LHCN-M2 (cell line): ENCODE measurements at places on chromosomes 7 and 10.

- peak; percentile 26 for DNase-seq
Measured at GRCh38 chr7:79377097-79377496, 76.4 kb downstream of the MAGI2 start.

- no peak for DNase-seq
Measured at GRCh38 chr10:125159486-125159931, 854 bp downstream of the CTBP2 start.

DNA sequence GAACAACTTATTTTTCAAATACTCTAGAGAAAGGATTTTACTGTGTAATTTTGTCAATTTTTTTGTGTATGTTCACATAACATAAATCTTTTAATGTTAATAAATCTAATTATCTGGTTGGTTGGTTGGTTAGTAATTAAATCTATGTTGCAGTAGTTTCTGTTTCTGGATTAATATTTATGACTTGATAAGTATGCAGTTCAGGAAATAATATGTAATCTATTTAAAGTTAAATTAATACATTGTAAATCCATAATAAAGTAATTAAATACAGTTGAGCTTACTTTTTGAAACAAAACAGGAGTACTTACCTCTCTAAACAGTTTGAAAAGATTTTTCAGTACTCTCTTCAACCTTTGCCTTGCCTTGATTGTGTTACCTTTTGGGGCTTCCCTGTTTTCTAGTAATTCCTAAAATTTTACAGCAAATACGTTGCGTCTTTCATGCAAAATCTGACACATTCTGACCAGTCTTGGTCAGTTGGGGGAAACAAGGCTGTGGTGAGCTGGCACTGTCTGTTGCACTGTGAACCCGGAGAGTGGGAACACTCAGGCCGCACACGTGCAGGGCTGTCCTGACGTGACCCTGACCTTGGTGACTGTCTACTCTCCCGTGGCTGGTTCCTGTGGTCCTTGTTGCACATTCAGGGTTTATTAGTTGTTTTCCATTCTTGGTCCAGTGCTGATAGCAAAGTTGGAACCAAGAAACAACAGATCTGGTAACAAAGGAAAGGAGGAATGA, 45.6 kb upstream of the FGL2 start:
- DNase-seq = peak; percentile 71

DNA sequence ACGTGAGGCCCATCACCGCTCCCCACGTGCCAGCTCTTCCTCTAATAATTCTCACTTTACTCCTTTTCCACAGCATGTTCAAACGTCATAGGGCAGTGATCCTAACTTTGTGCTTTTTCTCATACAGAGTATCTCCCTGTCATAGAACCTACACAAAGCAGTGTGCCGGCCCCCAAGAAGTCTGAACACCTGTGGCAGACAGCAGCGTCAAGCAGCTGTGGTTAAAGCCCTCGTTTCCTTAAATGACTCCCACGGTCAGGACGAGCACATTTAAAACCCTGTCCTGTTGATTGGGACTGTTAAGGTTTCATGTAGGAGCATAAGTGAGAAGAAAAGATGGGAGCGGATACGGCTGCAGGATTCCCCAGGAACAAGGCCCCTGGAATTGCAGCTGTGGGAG, 267.2 kb downstream of the DIP2C start:
- DNase-seq = no peak

- peak; percentile 20 for DNase-seq
Measured at GRCh38 chr10:36888925-36889573, 236.3 kb upstream of the ANKRD30A start.

GRCh38 chr7:66627151-66627681, 1.5 kb upstream of the KCTD7 start:
- no peak for DNase-seq

DNA sequence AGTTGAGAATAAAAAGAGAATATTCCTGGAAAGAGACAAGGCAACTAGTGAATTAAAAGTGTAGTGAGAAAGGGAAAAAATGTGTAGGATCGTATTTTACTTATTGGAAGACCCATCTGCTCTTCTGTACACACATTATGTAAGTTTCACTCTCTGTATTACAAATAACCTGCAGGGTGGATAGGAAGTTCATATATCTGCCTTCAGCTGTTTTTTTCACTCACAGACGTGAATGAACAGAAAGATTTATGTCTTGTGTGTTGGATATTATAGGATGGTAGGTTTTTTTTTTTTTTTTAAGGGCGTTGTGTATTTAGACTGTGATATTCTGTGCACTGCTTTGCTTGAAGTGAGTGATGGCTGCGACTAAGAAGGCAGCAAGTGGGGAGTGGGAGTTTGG, 266.5 kb downstream of the AUTS2 start:
- DNase-seq = no peak

DNA sequence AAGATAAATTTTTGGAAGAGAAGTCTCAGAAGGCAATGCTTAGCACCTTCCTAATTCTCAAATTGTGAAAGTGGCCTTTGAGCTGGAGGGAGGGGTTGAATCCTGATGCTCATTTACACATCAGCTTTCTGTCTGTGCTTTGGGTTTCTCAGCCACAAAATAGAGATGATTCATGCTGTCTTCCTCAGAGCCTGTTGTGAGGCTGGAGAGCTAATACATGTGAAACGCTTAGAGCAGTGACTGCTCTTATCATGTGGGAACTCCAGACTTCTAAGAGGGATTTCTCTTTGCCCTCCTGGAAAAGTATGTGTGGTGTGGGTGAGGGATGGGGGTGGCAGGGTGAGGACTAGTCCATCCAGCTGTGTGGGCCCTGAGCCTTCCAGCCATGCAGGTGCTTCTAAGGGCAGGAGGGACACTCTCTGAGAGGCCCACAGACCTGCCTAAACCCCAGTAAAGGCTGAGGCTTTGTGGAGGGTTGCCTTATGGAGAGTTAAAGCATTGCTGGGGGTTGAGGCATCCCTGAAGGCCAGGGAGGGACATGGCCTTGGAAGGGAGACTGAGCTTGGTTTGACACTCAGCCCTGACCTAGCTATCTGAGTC, 4.8 kb upstream of the EVX1 start:
- DNase-seq = peak; percentile 73
